ENCODE measurements at places on chromosomes 4 and X.

DNA sequence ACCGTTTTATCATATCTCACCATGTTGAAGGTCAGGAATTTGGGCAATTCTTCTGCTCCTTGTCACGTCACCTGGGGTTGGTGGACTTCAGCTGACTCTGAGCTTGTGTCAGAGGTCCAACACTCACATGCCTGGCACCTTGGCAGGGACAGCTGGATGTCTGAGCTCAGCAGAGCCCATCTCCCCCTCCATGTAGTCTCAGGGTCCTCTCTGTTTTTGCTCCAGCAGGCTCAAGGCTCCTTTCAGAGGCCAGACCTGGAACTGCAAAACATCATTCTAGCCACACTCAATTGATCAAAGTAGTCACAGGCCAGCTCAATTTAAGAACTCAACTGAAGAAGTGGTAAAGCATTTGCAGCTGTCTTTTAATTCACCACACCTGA, 45.4 kb downstream of the EDNRA start:
- peak; percentile 35 for DNase-seq

GRCh38 chr4:22343606-22344005, 172.3 kb downstream of the ADGRA3 start:
- no peak for DNase-seq

DNA sequence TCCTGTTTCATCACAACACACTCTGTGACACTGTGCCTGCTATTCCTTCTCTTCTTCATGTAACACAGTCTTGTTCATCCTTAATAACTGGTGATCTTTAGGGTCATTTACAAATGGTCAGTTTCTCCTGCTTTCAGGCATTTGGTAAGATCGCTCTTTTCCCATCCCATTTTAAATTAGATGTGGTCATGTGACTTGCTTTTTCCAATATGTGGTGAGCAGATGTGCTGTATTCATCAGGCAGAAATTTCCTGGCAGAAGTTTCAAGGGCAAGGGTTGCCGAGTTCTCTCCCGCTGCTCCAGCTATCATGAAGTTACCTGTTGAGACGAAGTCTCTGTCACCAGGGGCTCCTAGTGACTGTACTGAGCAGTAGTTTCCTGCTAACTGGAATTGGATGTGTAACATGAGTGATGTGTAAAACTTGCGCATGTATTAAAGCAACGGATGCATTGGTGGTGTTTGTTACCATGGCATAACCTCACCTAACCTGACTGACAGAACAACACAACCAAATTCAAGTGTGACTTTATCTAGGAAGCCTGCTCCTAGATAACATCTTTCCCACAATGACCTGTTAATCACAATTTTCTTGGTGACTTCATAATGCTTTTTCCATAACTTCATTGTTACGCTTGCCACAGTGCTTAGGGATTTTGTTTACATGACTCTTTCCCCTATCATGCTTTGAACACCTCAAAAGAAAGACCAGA, 29.5 kb upstream of the BMPR1B start:
- DNase-seq: no peak

GRCh38 chr4:38084877-38085711, 124.9 kb downstream of the PTTG2 start:
- DNase-seq: no peak

- DNase-seq: no peak
Observed at GRCh38 chrX:40168480-40169011, 70.8 kb upstream of the BCOR start.

DNA sequence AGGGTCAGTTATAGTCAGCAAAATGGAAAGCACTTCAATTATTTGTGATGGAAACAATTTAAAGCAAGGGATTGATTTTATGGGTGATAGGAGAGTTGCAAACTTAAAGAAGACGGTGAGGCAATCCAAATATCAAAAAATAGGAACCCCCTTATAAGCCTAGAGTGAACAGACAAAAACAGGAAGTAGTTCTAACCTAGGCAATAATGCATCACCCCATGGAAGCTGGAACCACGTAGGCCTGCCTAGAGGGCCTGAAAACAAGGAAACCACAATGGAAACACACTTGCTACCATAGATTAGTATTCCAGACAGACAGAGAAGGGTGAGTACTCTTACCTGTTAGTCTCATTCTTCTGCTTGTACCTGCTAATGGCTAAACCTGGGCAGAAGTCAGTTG, 13.5 kb upstream of the GK2 start:
- DNase-seq: no peak

GRCh38 chrX:124736553-124737270, 390.3 kb downstream of the SH2D1A start:
- no peak for DNase-seq

DNA sequence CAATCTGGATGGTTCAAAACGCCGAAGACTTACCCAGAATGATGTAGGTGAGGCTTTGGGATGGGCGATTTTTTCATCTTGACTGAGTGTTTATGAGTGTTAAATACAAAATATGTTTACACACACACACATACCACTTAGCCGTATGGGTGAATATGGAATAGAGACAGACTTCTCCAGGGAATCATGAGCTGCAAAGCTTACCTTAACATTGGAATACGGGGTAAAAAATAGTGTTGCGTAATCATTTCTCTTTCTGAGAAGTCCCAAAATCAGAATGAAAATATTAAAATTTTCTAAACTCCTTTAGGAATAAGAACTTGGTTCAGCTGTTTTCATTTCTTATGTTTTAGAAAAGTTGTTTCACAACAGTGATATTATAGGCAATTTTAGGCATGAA, 63.5 kb downstream of the EGF start:
- no peak for DNase-seq

DNA sequence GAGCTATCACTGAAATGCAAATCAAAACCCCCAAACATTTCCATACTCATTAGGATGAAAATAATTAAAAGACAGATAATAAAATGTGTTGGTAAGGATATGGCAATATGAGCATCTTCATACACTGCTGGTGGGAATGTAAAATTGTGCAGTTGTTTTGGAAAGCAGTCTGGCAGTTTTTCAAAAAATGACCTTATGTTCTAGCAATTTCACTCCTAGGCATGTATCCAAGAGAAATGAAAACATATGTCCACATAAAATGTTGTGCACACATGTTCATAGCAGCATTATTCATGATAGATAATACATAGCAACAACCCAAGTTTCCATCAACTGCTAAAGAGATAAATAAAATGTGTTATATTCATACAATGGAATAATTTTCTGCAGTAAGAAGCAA, 14.8 kb upstream of the GPRASP2 start:
- no peak for DNase-seq

GRCh38 chrX:120790118-120790517, 85.5 kb downstream of the CT47B1 start:
- peak; percentile 66 for DNase-seq

- no peak for DNase-seq
Observed at GRCh38 chr4:169337510-169337909, 66.8 kb upstream of the SH3RF1 start.

DNA sequence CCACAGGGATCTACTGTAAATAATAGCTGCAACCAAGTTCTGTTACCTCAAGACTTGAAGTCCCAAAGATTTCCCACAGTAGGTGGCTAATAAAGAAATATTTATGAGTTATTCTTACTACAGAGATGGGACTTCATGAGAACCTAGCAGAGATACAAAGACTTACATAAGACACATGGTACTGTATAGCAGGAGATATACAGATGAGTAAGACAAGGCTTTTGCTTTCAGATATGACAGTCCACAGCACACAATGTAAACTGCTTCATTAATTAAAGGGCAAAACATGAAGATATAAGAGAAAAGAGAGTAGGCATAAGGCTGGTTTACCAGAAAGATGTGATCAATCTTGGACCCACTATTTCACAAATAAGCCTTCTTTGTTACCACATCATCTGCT, 6.6 kb downstream of the ANKRD17 start:
- no peak for DNase-seq

DNA sequence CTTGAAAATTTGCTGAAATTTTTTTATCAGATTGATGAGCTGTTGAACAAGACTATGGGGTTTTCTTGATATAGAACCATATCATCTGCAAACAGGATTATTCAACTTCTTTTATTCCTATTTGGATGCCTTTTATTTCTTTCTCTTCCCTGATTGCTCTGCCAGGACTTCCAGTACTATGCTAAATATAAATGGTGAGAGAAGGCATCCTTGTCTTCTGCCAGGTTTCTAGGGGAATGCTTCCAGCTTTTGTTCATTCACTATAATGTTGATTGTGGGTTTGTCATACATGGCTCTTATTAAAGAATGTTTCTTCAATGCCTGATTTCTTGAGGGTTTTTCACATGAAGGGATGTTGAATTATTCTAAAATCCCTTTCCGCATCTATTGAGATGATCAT, 1139.5 kb downstream of the FAM133A start:
- DNase-seq: no peak

GRCh38 chr4:55437823-55438222, 42.1 kb downstream of the TMEM165 start:
- no peak for DNase-seq

DNA sequence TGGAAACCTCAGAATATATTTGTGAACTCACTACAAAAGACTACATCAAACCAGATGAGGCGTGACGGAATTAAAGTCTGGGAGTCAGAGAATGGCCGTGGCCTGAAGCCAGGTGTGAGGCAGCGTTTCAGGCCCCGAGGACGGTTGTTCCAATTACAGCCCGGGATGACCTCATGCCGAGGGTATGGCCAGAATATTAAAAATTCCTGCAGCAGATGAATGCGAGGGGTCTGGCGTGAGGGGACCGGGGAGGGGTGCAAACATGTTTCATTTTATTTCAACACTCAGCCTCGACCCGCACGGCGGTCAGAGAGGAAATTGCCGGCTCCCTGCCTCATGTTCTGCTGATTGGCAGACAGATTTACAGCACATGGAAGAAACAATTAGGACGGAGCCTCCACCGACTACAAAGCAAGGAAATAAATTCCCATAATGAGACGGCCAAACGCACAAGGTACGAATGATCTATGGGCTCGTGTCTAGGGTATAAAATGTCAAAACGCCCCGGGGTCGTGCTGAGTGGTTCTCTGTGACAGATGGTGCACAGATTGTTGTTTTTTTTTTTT, 289.7 kb downstream of the SHOX start:
- DNase-seq: no peak

DNA sequence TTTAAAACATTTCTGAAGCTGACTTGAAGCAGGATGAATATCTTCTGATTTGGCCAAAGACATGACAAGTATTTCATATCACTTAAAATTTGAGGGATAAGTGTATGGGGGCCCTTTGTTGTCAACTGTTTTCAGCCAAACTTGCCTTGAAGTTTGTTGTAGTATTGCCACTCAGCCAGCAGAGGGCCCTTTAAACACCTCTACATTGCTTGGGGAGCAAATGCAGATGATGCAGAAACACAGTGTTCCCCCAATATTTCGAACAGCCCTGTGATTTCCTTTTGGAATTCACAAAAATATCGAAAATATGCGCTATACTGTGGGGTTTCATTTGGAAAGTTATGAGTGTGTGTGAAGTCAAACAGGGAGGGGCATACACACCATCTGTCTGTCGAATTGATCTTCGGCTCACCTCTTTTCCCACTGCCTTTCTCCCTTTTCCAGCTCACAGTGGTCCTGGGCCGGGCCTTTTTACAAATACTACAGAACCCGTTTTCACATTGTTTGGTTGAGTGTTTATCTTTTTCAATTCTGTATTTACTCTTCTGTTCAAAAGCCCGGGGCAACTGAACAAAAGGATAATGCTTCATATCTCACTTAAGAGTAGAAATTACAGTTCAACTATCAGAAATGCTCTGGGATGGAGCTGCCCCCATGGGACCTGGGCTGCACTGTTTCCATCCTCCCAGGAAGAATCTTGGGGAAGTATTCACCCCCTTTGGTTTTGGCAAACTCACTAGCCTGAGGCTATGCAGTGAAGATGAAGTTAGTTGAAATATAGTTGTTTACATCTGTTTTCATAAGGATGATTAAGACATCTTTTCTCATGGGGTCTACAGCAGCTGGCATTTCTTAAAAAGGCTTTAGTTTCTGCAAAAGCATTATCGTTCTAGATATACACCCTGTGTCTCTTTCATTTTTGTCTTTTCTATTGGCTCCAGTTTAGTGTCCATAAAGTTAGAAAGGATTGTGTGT, 137.6 kb downstream of the EGF start:
- DNase-seq: peak; percentile 71

- DNase-seq: no peak
Observed at GRCh38 chr4:6461301-6462165, 10.9 kb downstream of the PPP2R2C start.

DNA sequence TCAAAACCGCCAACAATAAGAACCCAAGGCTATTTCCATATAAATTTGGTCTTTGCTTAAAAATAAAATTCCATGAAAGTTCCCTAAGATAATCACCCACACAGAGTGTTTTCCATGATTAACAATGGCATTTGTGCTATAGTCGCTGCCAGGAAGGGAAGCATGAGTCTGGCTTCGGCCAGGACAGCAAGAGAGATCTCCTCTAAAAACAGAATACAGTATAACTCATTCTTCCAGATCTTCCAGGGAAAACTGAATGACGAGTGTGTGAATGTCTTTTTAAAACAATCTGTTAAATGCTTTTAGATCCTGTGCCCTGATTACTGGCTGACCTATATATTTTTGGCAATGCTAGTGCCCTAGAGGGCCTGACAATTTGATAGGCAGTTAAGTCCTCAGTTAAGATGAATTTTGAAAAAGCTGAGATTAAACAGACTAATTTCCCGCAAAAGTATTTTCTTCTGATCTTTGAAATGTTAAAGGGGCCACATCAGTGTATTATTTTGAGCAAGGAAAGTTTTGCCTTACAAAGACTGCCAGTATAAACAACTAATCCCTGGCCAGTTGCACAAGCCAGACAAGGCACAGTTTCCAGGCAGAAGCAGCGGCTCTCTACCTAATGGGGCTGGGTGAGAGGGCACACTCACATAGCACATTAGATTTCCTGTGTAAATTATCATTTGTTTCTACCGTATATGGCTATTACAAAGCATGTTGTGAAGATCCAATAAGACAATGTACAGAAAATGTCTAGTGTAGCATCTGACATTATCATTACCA, 127.3 kb downstream of the DCHS2 start:
- no peak for DNase-seq

DNA sequence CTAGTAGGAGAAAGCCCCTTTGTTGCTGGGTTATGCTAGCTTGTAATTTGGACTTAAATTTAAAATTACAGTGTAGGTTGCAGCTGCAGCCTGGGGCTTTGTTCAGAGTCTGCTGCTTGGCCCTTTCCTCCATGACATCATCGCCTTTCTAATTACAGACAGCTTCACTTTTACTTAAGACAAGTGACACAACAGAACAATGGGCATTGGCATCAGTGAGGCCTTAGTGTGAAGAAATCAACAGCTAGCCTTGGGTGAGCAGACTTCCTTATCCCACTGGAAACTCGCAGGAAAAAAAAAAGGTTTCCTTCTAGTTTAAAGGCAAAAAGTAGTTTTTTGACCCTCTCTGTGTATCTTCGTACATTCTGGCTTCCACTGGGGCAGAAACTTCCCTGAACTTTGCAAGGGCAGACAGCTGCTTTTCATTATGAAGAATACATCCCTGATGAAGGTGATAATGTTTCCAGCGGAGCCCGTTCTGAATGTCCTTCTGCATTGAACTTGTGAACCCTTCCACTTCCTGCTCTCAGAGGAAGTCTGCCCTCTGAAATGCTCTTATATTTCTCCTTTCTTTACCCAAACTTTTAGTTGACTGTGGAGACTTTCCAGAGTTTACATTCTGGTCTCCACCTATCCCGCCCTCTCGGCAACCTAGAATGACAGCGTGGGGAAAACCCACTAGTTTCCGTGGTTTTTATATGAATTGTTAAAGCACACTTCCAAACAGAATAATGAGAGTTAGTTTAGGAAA, 123.2 kb upstream of the FAM9C start:
- peak; percentile 4 for DNase-seq

GRCh38 chr4:125801373-125801772, 486.6 kb downstream of the FAT4 start:
- no peak for DNase-seq

All from GM12865 (cell line).